Cardiac atrium fibroblast (primary cell): ENCODE measurements at places on chromosomes 12 and 14. TPM values are rescaled to one million over a fixed set of nuclear protein-coding genes. Genes with fewer than 3 reads are reported as not detected.

Gene KRT71
- total RNA-seq, result not detected in 2 replicates

Gene PKP2
- 8.5 and 17.2 TPM in 2 replicates for total RNA-seq

Gene REP15
- 0.54 and 0.65 TPM in 2 replicates for total RNA-seq

Gene SLC5A8
- not detected in 2 replicates for total RNA-seq

Gene LMNTD1
- 1.8 TPM in 1 of 2 replicates, not detected in the other for total RNA-seq

Gene INHBC
- total RNA-seq, result not detected in 2 replicates

Gene DAO
- not detected in 2 replicates for total RNA-seq

Gene ADAM21
- 1.3 and 1.4 TPM in 2 replicates for total RNA-seq

Gene ARHGEF40
- total RNA-seq, result 27.3 and 38.1 TPM in 2 replicates

Gene RNASE3
- not detected in 2 replicates for total RNA-seq

Gene B4GALNT3
- total RNA-seq, result 1.6 TPM in 1 of 2 replicates, not detected in the other

Gene PLCZ1
- not detected in 2 replicates for total RNA-seq

Gene HOXC12
- not detected in 2 replicates for total RNA-seq

Gene CRIP1
- total RNA-seq, result 2.9 and 18.4 TPM in 2 replicates

Gene PPP1R1A
- total RNA-seq, result not detected in 2 replicates

Gene ACTR10
- total RNA-seq, result 109 and 136 TPM in 2 replicates

Gene TBX5
- total RNA-seq, result 0.90 and 4.4 TPM in 2 replicates

Gene ASPG
- total RNA-seq, result not detected in 2 replicates

Gene HSPB8
- total RNA-seq, result 9.7 and 27.7 TPM in 2 replicates

Gene CCDC196
- not detected in 2 replicates for total RNA-seq

Gene GPRC5D
- not detected in 2 replicates for total RNA-seq

Gene PTGER2
- total RNA-seq, result 1.6 and 1.8 TPM in 2 replicates

Gene HVCN1
- 3.4 TPM in 2 replicates for total RNA-seq

Gene ATXN2
- total RNA-seq, result 13.5 and 22.5 TPM in 2 replicates

Gene KRT86
- total RNA-seq, result 0.54 TPM in 1 of 2 replicates, not detected in the other

Gene HOXC6
- total RNA-seq, result not detected in 2 replicates

Gene TAS2R7
- not detected in 2 replicates for total RNA-seq

Gene TSPAN8
- total RNA-seq, result 6.0 and 15.4 TPM in 2 replicates

Gene TRHDE
- 0.90 TPM in 1 of 2 replicates, not detected in the other for total RNA-seq

Gene ANKRD9
- total RNA-seq, result 1.4 and 7.1 TPM in 2 replicates

Gene MSI1
- total RNA-seq, result 1.5 TPM in 1 of 2 replicates, not detected in the other

Gene DAD1
- 545 and 605 TPM in 2 replicates for total RNA-seq

Gene TAS2R50
- total RNA-seq, result 0.49 TPM in 1 of 2 replicates, not detected in the other

Gene ZNF664
- 16.1 and 38.4 TPM in 2 replicates for total RNA-seq

Gene METTL25
- total RNA-seq, result 11.3 and 15.5 TPM in 2 replicates
